Daoy (cell line): ENCODE measurements at places on chromosomes 1 and 21.

- DNase-seq = no peak
Measured at GRCh38 chr21:38136201-38136600, 120.6 kb upstream of the KCNJ15 start.

GRCh38 chr1:28986306-28986910, 72.0 kb downstream of the EPB41 start:
- no peak for DNase-seq

DNA sequence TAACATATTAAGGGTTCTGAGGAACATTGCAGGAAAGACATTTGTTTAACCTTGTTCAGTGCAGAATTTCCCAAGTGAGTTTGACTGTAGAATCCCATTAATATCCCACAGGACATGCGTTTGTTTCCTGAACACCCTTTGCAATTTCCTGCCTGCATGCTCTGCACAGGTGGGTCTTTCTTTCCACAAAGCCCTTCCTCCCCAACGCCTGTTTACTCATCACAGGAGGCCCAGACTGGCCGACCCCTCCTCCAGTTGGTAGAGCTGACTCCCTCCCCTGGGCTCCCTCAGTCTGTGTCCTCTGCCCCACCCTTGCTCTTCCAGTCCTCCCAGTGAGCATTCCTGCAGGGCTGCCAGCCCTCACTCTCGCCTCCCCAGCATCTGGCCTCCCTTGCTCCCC, 47.5 kb upstream of the CTPS1 start:
- no peak for DNase-seq

- DNase-seq = no peak
Measured at GRCh38 chr1:119046429-119046784, 58.3 kb upstream of the TBX15 start.

DNA sequence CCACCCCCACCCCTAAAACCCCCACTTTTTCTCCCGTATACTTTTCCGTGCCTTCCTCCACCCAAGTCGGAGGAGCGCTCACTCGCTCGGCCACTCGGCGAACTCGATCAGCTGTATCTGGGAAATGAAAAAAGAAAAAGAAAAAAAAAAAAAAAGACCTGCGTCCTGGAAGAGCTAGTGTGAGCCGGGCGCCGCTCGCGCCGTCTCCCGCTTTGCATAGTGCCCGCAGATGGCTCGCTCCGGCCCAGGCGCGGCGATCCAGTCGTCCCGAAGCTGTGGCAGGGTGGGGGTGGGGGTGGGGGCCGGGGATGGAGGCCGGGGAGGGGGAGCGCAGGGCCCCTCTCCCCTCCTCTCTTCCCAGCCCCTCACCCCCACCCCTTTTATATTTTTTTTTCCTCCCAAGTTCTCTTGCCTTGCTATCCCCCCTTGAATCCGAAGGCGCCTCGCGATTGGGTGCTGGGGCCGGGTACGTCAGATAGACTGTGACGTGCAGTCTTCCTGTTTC, 299 bp upstream of the PROX1 start:
- DNase-seq = peak; percentile 75
